ENCODE measurements at places on chromosomes 16 and 17.
A peak's percentile ranks its signal among the peaks of the same experiment; 100 is the strongest.

DNA sequence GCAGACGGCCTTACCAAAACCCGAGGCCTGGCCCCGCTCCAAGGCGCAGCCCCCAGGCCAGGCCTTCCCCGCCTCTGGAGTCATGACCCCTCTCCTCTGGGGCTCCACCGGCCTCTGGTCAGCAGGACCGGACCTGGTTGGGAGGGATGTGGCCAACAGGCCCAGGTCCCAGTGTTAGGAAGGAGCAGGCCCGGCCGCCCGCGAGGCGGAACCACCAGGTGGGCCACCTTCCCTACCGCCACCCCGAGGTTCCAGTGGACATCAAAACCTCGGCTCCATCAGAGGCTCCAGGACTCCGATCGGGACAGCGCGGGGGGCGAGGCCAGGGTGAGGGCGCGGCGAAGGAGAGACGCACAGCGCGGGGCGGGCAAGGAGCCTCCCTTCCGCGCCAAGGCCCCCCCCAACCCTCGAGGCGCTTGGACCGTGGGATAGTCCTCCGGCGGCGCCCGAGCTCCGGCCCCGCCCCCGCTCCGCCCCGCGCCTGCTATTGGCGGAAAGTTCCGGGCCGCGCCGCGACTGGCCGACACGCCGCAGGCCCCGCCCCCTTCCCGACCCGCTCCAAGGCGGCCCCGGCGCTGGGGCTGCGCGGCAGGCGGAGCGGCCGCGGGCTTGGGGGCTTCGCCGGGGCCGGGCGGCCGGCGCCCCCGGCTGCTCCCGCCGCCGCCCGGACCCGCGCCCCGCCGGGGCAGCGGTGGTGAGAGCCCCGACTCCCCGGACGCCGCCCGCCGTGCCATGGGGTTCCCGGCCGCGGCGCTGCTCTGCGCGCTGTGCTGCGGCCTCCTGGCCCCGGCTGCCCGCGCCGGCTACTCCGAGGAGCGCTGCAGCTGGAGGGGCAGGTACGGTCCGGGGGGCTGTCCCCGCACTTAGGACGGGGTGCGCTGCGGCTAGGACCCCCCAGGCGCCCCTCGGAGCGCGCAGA lies at the start of gene METRN:
Gene METRN, plus strand, starts transcription at position 561 of the 919 bp plus-strand sequence. Its CDS starts 172 bp downstream, at position 733.
- DNase-seq = no peak

DNA sequence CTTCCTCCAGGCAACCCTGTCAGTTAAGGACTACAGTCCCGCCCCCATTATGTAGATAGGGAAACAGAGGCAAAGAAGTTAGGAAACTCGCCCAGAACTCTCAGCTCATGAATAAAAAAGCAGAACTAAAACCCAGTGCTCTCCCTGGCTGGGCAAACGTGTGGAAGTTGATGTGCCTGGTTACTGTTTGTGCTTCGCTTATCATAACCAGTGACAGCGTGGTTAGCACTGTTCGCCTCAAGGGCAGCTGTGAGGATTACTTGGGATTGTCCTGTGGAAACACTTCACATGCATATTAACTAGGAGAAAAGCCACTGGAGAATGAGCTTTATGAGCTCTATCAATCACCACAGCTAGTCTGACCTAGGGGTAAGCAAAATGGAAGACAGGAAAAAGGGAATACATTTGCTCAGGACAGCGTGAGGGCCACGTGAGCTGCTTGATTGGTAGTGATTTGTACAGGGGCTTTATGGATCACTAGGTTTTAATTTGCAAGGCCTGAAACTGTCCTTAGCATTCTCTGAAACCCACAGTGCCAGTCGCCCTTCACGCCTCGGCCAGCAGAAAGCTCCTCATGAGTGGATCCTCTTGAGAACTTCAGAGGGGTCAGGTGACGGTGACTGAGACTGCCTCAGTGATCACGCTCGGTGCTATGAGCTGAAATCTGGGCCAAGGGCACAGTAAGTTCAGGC lies 19.9 kb downstream of the CYB5D2 start:
- DNase-seq = no peak

DNA sequence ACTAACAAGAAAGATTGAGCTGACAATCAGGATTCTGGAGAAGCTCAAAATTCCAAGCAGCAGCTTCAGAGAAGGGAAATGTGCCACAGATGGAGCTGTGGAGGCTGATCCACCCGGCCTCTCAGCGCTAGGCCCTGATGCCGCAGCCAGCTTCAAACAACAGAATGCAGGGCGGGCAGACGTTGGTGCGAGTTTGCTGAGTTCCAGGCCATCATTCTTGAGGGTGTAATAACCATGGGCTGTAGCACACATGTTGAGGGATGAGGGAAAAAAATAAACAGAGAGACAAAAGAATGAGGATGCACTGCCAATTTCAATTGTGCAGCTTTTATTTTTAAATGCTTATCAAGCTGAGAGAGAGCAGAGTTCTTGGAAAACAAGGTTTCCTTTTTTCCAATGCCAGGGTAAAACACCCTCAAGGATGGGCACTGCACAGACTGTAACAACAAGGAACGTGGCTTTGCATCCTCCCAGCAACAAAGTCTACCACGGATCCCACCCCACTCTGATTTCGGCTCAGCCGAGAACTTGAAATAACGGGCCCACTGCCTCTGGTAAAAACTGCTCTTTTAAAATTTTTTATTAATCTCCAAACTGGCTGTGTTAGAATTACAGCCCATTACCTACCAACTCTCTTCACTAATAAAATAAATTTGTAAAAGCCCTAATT lies 90.2 kb downstream of the SMG6 start:
- DNase-seq = no peak

DNA sequence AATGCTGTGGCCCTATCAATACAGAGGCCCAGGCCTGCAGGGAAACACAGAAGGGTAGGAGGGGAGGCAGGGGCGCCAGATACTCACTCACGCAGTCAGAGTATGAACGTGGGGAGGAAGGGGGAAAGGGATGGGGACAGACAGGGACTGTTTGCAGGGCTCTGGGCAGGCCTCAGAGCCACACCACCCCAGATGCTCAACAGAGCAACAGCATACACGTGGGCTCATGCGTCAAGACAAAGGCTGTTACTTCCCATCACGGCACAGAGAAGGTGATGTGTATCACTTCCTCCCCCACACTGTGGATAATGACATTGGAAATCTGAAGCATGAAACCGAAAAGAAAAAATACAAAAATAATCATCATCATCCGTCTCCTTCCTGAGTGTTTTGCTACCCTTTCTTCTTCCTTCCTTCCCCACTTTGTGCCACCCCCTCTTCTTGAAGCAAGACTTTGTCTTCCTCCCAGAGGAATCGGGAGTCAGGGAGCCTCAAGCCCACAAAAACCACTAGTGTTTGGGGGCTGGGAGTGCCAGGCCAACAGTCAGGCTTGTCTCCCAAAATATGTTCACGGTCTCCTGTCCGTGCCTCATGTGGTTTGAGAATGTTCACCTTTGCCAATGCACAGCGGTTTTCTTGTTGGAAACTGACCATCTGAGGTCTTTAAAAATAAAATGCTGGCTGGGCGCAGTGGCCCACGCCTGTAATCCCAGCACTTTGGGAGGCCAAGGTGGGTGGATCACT lies 20.1 kb downstream of the SLC39A11 start:
- DNase-seq = no peak

GRCh38 chr16:30645727-30646126 lies 5.0 kb upstream of the PRR14 start:
- no peak for DNase-seq

DNA sequence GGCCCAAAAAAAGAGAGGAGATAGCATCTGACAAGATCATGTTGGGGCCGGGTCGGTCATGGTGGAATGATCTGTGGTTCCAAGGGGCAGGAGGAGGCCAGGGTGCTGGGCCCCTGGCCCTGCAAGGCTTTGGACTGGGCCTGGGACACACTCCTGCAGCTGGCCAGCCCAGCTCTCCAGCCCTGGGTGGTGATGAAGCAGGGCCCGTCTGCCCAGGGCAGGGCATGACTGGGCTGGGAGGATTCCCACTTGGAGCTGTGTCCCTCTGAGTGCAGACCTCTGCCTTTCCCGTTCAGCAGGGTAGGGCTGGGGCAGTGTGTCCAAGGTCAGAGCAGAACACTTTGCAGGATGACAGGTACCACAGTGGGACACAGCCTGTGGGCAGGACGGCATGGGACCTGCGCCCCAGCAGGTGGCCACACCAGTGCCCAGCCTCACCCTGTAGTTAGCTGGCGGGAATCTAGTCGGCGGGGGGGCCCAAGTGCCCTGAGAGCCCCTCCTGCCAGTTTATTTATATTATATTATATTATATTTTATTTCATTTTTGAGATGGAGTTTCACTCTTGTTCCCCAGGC lies 27.6 kb upstream of the MYO15B start:
- no peak for DNase-seq

GRCh38 chr16:31386157-31386984 lies 6.8 kb upstream of the ITGAD start:
- peak; percentile 11 for DNase-seq

DNA sequence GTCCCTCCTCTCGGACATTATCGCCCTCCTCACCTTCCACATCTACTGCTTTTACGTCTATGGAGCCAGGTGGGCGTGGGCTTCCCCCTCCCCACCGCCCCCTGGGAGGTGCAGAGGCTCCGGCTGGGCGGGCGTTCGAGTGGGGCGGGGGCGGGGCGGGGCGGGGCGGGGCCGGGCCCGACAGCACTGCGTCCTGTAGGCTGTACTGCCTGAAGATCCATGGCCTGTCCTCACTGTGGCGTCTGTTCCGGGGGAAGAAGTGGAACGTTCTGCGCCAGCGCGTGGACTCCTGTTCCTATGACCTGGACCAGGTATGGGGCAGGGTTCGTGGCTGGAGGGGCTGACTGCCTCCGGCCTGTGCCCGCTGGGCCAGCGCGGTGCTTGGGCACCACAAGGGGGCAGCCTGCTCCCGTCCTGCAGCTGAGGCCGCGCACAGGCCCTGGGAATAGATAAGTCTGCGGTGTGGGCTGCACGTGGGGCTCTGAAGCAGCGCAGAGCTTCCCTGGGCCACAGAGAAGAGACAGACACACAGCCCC lies 9.2 kb downstream of the PIGQ start:
- no peak for DNase-seq

- DNase-seq = no peak
These were observed 78.9 kb downstream of the TRIM37 start for GRCh38 chr17:59027750-59028149.

- DNase-seq = no peak
These were observed 51.0 kb upstream of the GPRC5B start for GRCh38 chr16:19935694-19936093.

DNA sequence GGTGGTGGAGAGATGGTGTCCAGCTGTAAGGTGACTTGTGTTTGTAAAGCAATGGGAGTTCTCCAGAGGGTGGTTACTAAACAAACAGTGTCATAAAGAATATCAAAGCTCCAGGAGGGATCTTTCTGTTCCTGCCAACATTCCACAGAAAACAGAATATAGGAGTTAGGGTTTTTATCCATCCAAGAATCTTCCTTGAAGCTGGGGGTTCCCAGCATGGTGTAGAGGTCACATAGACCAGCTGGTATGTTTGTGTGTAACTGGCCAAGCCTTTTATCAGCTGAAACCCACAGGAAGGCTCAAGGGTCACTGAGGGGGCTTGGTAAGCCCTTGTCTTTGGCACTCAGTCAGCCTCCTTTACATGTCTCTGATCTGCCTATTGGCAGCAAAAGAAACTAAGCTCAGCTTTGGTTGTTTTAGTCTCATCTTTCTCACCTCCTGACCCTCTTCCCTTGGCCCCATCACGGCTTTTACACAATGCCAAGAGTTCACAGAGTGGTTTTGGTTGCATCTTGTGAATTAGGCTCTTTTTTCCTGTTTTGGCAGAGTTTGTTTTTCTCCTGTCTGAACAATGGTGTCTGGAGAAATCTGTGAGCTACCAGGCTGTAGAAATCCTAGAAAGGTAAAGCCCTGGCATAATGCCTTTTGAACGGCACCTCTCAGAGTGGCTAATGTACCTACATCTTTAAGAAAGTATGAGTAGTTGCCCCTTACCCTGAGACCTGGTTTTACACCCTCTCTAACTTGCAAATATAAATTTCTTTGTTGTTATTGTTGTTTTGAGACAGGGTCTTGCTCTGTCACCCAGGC lies 4.6 kb downstream of the CNTD1 start:
- no peak for DNase-seq

Measured in AG09309 (cell line).